ENCODE measurements at places on chromosomes 16 and 17. TPM values are rescaled to one million over a fixed set of nuclear protein-coding genes. Genes with fewer than 3 reads are reported as not detected.

GRCh38 chr17:29972277-29972676, 30.8 kb downstream of the EFCAB5 start:
- no peak for DNase-seq
- no peak overlapping the region for H3K27ac ChIP-seq
- H3K36me3 ChIP-seq: no peaks in the 10 kb centered on the region
- no peak overlapping the region for H3K4me3 ChIP-seq
- no peaks in the 10 kb centered on the region for H3K27me3 ChIP-seq

The CCL3 gene
- 8.8 TPM for total RNA-seq

- H3K27me3 ChIP-seq: peaks cover 13% of the 10 kb centered on the region
- no peak for DNase-seq
- no peaks in the 10 kb centered on the region for H3K4me1 ChIP-seq
- H3K27ac ChIP-seq: no peak overlapping the region
- H3K4me3 ChIP-seq: no peak overlapping the region
Observed at GRCh38 chr17:14919631-14920213, 345.4 kb downstream of the PMP22 start.

DNA sequence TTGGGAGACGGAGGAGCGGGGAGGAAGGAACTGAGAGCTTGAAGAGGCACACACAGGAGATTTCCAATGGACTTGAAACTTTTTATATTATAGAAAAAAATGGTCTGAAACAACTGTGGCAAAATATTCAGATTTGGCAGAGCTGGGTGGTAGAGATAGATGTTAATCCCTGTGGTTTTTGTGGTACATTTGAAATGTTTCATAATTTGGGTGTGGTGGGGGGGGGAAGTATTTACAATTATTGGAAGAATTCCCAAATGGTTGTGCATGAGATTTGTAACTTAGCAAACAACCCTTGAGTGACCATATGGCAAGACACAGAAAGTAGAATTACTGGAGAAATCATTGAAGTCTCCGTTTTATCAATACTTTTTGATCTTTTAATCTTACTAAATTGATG, 588.8 kb upstream of the PSMD7 start:
- H3K27ac ChIP-seq: no peak overlapping the region
- H3K4me1 ChIP-seq: no peaks in the 10 kb centered on the region
- H3K4me3 ChIP-seq: no peak overlapping the region

The TBC1D3G gene
- not detected for total RNA-seq

DNA sequence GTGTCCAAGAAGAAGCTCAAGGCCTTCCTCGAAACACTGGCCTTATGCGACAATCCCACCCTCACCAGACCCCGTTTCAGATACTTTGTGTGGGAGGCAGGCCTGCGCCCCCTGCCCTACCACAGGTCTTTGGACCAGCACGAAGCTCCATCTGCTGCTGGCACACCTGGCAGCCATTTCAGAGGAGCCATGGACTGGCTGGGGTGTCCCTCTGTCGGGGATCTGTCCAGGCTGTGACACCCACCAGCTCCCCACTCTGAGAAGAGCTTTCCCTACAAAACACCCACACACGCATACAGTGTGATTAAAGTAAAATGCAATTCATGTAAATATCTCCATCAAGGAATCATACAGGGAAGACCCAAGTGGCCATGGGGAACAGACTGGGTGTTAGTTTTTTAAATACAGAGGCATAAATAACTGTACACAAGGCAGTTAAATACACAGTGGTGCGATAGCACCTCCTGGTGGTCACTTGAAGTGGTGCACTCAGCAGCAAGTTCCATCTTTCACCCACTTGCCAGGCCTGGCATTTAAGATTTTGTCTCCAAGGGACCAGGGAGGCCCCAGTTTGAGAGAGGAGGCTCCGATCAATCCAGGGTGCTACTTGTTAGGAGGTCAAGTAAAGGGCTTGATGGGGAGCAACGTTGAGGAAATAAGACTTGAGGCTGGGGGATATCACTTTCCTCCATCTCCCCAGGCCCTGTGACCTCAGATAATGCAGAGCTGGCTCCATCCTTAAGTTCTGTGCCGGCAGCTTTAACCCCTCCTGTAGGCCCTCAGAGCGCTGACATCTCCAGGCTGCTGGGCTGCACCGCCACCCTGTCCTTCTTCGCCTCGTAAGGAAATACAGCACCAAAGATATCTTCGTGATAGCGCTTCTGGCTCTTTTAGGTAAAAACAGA, 43.6 kb downstream of the NOS2 start:
- no peak overlapping the region for H3K4me3 ChIP-seq
- DNase-seq: peak; percentile 37
- H3K36me3 ChIP-seq: no peaks in the 10 kb centered on the region
- no peak overlapping the region for H3K27ac ChIP-seq
- no peaks in the 10 kb centered on the region for H3K4me1 ChIP-seq

GRCh38 chr17:45425125-45425983, 7.3 kb downstream of the ARHGAP27 start:
- no peak overlapping the region for H3K4me3 ChIP-seq
- H3K27ac ChIP-seq: no peak overlapping the region
- H3K27me3 ChIP-seq: no peaks in the 10 kb centered on the region
- DNase-seq: no peak
- peaks cover 16% of the 10 kb centered on the region for H3K4me1 ChIP-seq
- H3K36me3 ChIP-seq: no peaks in the 10 kb centered on the region

GRCh38 chr17:62093188-62094155, 28.4 kb upstream of the MED13 start:
- H3K27ac ChIP-seq: no peak overlapping the region
- no peaks in the 10 kb centered on the region for H3K27me3 ChIP-seq
- peaks cover 7% of the 10 kb centered on the region for H3K4me1 ChIP-seq
- DNase-seq: no peak

Measured in T-helper 17 cell (primary cell).